ENCODE measurements at places on chromosomes 7 and 10. TPM values are rescaled to one million over a fixed set of nuclear protein-coding genes. Genes with fewer than 3 reads are reported as not detected.

DNA sequence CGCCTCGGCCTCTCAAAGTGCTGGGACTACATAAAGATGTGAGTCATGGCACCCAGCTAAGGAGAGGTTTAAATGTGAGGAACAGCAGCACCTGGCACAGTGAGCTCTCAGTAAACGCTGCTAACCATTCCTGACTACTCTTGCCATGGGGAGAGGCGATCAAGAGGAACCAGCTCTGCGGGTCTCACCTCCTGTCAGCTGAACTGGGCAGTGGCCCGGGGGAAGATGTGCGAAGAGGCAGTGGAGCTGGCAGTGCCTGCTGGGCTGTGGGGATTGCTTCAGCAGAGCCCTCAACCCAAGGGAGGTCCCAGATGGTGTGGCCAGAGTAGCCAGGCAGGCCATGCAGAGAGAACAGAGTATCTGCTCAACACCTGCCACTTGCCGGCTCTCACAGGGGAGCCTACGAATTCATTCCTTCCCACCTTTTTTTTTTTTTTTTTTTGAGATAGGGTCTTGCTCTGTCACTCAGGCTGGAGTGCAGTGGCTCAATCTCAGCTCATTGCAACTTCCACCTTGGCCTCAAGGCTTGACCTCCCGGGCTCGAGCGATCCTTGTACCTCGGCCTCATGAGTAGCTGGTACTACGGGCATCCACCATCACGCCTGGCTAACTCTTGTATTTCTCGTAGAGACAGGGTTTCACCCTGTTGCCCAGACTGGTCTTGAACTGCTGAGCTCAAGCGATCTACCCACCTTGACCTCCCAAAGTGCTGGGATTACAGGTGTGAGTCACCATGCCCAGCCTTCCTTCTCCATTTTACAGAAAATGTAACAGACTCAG lies 6.8 kb downstream of the POLM start:
- no peak for DNase-seq

GRCh38 chr7:142455392-142455791 lies 197.5 kb upstream of the PRSS58 start:
- DNase-seq, result no peak

The CDK13 gene
- 53.9 TPM for total RNA-seq

GRCh38 chr7:113710310-113711096 lies 208.3 kb downstream of the PPP1R3A start:
- no peak for DNase-seq

DNA sequence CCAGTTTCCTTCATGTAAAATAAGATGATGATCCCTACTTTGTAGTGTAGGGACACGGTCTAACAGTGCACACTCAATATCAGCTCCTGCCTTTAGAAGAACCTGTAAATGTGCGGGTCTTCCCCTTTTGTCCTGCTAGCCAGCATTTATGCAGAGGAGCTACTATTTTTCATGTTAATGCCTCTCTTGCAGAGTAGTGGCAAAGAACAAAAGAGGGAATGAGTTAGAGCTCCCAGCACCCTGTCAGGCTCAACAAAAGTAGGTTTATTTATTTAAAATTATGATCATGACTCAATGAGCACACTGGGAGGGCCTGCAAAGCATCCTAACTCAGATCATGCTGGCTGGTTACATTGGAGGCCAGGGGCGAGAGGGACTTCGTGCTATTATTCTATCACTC lies 414.5 kb upstream of the COBL start:
- no peak for DNase-seq

- no peak for DNase-seq
Observed at GRCh38 chr7:32579776-32580175, 84.5 kb downstream of the AVL9 start.
